ENCODE measurements at places on chromosomes 7 and 10.

DNA sequence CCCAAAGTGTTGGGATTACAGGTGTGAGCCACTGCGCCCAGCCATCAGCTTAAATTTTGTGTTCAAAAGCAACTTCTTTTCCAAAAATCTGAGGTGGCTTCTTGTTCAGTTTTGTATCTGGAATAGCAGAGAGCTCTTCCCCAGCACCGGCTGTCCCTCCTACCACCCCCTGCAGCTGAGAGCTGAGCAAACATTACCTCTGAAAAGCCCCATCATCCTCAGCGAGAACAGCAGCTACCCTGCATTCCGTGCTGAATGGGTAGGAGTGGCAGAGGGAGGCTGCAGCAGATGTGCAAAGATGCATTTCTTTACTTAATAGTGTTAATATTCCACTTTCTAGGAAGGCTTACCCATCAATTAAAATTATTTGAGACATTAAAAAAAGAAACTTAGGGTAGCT is 31.8 kb downstream of the CCM2 start:
- DNase-seq: peak; percentile 26

GRCh38 chr7:2210551-2211258 is 22.0 kb downstream of the MAD1L1 start:
- DNase-seq: no peak

GRCh38 chr7:43838201-43838658 is 31.1 kb downstream of the MRPS24 start:
- DNase-seq: no peak

- DNase-seq: peak; percentile 72
These were observed 13.4 kb upstream of the CARD11 start for GRCh38 chr7:3057066-3057420.

DNA sequence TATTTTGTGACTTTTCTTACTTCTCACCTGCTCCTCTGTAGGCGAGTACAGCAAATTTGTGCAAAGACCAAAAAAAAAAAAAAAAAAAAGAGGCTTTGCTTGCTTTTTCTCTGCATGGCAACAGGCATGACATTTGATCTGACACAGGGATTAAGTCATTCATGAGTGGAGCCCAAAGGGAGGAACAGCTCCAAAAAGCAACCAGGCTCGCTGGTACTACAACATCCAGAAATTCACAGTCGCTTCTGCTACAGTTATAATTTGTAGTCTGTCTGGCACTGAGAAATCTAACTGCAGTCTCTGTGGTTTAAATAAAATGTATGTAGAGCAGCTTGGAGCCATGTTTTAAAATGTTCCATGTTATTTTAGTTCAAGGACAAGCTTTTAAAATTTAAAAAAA is 31.7 kb downstream of the MKX start:
- no peak for DNase-seq

DNA sequence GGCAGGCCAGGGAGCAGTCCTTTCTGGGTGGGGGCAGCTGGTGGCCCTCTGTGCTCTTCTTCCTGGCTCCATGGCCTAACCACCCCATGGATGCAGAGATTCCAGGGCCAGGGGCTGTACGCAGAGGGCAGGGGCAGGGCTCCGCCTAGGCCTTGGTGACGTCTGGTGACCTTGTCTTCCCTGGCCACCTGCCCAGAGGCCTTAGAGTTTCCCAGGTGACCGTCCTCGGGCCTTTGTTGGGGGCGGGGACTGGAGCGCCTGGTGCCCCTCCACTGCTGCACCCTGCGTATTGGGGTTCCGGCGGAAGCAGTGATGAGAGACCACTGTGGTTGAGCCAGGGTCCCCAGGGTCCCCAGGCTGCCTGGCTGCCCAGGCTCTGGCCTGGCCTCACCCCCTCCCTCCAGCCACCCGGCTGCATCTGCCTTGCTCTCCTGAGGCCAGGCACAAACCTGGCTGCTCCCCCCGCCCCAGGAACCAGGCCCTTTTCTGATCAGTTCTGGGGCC is 10.3 kb downstream of the PWWP2B start:
- no peak for DNase-seq

DNA sequence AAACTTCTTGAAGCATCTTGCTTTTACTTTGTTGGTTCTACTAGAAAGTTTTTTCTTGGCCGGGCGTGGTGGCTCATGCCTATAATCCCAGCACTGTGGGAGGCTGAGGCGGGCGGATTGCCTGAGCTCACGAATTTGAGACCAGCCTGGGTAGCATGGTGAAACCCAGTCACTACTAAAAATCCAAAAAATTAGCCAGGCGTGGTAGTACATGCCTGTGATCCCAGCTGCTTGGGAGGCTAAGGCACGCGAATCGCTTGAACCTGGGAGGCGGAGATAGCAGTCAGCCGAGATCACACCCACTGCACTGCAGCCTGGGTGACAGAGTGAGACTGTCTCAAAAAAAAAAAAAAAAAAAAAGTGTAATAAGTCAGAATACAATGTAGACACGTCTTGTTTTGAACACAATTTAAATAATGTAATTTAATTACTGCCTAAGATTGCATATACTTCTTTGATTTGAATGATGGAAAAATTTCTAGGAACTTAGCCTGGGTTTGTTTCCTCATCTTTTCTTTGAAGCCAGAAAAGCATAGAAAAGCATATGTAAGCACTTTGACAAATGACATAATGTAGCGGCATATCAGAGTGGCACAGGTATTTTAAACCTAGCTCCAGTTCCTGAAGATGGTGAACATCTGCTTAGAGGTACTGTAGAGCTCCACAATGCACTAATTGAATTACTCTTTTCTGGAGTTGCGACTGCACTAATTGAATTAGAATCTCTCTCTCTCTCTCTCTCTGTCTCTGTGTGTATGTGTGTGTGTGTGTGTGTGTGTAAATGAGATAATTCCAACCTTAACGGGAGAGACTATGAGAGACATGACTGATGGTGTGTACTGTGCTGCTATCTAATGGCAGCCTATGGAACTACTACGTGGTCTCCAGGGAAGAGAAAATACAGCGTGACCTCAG is 87.8 kb downstream of the BTRC start:
- DNase-seq: peak; percentile 33

DNA sequence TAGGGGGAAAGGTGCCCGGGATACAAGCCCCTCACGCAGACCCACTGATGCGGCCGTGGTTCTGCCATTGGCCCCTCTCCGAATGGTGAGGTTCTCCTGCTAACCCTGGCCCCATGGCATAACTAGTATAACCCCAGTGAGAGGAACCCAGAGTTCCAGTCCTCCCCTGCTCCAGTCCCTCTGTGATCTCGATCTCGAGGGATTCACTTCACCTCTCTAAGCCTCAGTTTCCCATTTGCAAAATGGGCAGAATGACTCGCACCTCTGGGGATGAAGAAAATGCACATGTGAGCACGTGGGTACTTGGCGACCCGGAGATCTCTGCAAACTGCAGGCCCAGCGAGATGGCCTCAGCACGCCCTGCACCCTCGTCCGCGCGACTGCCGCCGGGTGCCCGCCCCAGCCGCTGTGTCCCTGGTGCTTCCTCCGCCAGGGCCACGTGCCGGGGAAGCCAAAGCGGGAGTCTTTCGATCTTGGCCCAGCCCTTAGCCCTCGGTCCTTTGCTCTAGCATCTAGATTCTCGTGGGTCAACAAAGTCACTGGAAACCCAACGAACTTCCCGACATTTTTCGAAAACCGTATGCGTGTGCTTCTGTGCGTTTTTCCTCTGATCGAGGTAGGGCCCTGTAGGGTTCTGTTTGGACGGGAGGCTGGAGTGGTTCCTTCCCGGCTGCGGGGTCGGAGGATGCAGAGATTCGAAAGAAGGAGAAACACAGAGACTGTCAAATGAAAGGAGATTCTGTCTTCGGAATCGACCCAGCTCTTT is 169.8 kb downstream of the UBE2H start:
- DNase-seq: no peak

DNA sequence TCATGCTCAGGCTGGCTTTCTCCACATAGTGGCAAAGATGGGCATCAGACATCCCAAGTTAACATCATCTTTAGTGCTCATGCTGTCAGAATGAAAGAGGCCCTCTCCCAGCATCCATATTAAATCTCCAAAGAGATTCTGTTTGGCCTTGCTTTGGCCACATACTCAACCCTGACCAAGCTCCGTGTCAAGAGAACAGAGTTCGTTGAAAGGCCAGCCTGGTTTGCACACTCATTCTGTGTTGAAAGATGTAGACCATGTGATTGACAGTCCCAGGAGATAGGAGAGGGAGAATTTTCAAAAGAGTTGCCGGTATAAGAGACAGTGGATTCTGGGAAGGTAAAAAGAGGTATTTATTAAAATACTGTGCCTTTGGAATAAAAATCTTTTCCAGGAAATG is 19.7 kb downstream of the MET start:
- no peak for DNase-seq

- no peak for DNase-seq
These were observed 2.9 kb upstream of the CD36 start for GRCh38 chr7:80635533-80635932.

DNA sequence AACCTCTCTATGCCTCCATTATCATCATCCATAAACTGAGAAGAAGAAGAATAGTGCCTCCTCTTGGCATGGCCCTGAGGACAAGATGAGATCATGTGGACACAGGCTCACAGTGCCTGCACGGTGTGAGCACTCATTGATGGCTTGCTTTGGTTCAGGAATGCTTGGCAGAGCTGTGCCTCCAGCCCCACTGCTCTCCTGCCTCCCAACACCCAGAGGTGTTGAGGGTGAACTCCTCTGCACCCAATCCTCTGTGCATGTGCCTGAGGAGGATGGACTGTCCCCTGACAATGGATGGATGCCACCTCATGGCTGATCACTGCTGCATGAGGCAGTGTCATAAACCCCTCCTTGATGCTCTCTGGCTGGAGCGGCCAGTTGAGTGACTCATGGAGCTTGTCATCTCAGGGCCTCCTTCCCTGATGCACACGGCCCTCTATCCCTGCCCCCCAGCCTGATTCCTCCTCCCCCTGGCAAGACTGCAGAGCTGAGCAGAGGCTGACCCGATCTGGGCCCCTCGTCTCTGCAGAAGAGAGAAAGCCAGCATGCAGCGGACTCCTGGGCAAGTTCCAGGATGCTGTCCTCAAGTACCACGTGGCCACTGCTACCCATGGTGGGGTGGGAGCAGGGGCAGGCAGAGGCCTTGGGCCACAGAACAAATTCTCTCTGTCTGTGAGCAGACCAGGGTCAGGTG is 136.3 kb downstream of the KCNMA1 start:
- no peak for DNase-seq

DNA sequence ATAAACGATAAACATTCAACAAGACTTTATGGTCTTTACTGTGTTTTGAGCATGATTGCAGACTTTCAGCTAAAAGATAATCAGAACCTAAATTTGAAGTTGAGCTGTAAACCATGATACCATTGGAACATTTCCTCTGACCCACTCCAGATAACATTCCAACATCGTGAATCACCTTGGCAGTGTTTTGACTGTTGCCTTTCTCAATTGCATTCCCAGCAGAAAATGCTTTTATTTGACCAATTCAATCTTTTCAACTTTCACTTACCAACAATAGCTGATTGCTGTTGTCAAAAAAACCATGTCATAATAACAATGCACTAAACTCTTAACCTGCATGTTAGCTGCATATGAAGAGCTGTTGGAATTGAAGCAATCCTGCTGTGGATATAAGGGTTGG is 165.5 kb downstream of the MDFIC start:
- DNase-seq: no peak

DNA sequence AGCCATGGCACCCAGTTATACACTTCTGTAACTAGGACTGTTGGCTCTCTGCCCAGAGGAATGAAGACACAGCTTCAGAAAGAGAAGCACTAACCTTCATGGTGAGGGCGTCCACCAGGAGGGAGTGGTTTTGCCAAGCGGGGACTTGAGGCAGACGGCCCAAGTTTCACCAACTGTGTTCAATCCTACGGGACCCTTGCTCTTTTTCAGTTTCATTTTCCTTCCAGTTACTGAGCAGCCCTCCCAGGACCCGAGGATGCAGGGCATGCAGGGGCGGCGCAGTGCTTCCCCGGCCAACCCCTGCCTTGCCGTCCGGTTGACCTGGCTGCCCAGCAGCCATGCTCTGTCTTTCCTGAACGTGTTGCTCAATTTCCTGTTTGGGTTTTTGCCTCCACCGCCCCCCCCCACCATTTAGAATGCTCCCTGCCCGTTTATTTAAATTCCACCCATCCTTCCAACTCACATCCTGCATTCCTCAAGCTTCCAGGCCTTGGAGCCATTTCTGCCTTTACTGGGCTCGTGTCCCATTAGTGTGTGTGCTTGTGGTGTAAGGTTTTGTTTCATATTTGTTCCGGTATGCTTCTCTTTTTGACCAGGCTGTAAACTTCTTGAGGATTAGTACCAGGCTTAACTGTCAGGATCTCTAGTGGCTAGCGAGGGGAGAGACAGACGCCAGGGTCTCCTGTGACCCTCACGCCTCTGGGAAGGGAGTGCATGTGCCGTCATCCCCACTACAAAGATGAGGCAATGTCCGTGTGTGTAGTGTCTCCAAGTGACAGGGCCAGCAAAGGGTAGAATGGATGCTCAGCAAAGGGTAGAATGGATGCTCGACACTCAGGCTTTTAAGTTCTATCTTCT is 31.6 kb downstream of the IL15RA start:
- DNase-seq: no peak

DNA sequence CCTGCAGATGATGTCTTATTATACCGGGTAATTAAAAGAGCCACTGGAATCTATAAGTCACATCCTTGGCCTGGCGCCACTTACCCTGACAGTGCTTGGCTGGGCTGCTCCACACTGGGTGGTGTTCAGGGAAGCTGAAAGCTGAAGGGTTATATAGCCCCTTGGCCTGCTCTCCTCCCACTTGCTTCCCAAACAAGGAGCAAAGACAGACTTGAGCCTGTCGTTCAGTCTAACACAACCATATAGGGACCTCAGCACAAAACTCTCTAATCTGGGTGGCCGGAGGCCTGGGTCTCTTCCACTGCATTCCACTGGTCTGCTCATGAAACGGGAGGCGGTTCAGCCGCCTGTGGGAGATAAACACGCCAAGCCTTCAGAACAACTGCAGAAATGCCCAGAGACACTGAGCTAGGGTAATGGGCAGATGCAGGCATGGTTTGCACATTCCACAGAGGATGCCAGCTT is at the start of gene ACTA2:
Gene ACTA2, minus strand, starts transcription at position 127 of the 465 bp plus-strand sequence. CDS start 3,843 bp downstream, outside the sequence.
- no peak for DNase-seq

DNA sequence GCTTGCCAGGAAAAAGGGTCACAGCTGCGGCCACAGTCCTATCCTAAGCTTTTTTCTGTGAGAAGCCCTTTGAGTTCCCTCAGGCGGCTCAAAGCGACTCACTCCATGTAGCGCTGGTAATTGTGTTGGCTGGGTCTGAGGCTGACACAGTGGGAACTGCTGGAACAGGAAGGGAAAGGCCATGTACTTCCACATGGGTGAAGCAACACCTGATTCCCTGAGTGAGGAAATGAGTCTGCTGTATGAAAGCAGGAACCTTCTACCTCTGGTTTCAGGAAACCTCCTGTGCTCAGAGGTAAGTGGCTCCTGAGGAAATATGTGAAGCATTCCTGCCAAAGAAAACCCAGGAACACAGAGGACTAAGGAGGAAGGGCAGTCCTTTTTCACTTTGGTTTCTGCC is 734.6 kb upstream of the SORCS1 start:
- DNase-seq: no peak

Measured in NCI-H748 treated with DMSO at 0.1 percent for 48 hours (cell line).